ENCODE measurements at places on chromosomes 7 and 10.
A peak's percentile ranks its signal among the peaks of the same experiment; 100 is the strongest.

- DNase-seq, result no peak
Observed at GRCh38 chr10:5631936-5632335, 34.5 kb downstream of the ASB13 start.

GRCh38 chr7:51249187-51249945 is 67.2 kb downstream of the COBL start:
- no peak for DNase-seq

GRCh38 chr10:15068802-15069201 is 19.8 kb downstream of the ACBD7 start:
- DNase-seq, result peak; percentile 98

- DNase-seq, result no peak
Observed at GRCh38 chr7:94029976-94030375, 25.8 kb upstream of the BET1 start.

GRCh38 chr7:13949445-13949844 is 40.0 kb downstream of the ETV1 start:
- no peak for DNase-seq

- DNase-seq, result peak; percentile 25
Observed at GRCh38 chr10:62501547-62501946, 127.4 kb downstream of the ZNF365 start.

DNA sequence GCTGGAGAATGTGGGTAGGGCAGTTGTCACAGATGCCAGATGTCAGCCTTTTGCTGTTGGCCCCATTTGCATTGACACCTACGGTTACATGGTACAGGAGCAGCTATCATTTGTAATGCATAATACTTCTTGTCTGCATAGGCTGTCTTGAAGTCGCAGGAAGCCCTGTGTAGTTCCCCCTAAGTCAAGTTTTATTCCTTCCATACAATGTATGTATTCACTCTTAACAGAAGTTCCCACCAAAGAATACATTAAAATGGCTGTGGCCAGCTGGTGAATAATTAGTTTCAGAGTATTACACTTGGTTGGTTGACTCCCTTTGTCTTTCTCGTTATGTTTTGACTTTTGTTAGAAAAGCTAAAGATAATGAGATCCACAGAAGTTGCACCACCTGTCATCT is 1169.0 kb downstream of the REEP3 start:
- no peak for DNase-seq

DNA sequence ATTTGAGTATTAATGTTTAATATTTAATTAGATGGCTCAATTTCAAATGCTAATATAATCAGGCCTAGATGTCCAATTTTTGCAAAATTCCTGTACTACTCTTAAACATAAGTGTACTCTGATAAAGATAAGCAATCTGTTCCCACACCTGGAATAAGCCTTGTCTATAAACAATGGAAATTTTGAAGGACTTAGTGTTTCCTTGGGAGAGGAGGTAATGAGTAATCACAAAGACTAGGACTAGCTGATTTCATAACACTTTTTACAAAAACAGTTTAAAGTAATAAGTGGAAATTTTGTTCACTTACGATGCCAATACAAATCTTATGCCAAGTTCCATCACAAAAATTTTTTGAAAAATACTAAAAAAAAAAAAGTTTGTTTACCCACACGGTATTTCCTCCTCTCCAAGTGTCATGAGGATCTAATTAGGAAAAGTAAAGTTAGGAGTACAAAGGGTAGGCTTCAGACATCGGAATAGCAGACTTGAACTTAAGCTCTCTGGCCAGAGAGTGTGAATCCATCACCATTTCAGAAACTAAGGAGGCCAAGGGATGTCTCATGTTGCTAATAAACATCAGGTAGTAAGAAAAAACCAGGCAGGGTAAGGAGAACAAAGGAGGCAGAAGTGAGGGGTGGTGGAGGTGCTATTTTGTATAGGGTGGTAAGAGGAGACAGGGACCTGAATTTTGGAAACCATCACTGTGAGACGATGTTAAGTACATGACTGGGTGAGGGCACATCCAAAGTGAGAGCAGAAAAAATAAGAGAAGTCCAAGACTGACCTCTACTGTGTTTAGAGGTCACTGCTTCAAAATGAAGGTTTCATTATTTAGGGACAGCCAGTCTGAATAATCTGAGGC is 61.3 kb downstream of the RAPGEF5 start:
- DNase-seq, result peak; percentile 2

DNA sequence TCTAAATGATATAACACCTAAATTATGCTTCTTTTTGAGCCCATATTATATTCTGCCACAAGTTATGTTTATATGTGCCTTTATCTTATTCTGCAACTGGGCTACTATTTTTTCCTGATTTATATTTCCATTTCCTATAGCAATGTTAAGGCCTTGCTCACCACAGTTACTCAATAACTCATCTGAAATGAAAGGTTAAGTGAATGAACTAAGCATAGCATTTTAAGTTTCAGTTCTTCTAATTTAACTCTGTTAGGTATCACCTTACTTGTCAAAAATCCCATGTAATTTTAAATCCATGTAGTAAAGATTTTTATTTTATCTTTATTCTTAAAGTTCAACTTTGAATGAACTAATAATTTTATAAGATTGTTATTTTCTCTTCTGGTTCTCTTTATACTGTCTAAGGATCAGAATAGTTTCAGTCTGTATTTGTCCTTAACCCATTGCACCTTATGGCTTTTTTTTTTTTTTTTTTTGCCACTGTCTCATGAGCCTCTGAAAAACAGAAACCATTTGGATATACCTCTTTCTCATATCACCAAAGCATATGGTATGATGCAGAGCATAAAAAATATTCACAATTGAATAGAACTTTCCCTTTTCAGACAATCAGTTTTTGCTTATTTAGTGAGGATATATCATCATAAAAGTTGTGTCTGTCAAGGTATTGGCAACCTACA is 301.8 kb upstream of the ZWINT start:
- no peak for DNase-seq

GRCh38 chr10:44787480-44788075 is 123.6 kb upstream of the TMEM72 start:
- DNase-seq, result no peak

DNA sequence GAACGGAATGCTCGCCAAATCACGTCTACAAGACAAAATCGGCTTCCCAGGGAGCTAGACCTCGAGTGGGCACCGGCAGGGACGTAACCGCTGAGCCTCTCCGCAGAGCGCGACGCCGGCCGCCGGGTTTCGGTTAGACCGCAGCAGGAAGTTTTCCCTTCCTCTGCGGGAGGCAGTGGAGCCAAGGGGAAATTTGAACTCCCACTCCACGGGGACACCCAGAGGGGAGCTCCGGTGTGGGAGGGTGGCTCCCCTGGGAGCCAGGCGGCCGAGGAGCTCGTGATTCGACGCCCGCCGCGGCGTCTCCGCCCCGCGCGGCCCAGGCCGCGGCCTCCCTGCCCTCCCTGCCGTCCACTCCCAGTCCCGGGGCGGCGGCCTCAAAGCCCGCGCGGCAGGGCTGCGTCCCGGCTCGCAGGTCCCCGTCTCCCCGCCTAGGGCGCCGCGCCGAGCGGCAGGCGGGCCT is 426 bp downstream of the SYPL1 start:
- DNase-seq, result peak; percentile 78

GRCh38 chr10:7265396-7266123 is 145.3 kb downstream of the SFMBT2 start:
- no peak for DNase-seq

- peak; percentile 14 for DNase-seq
Observed at GRCh38 chr7:135204341-135204749, 7.0 kb downstream of the WDR91 start.

DNA sequence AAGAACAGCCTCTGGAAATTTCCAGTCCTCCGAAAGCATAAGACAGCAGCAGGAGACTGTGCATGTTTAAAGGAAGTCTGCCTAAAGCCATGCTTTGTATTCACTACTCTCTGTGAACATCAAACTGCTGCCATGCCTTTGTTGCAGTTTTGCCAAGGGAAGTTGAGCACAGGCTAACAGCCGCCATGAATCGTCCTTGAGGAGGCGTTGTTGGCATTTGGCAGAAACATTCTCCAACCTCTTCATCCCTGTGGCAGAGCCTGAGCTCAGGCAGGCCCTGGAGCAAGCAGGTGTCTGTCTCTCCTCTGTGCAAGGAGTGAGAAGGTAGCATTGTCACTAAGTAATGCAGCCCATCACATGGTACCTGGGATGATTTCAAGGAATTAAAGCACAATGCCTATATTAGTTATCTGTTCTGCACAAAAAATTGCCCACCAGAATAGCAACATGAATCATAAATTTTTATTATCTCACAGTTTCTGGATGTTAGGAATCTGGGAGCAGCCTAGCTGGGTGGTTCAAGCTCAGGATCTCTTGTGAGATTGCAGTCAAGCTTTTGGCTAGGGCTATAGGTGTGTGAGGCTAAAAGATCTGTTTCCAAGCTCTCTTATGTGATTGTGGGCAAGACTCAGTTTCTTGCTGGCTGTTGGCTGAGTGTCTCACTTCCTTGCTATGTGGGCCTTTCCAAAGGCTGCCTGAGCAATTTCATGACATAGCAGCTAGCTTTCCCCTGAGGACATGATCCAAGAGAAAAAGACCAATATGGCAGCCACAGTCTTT is 46.5 kb upstream of the KIAA1217 start:
- DNase-seq, result no peak

DNA sequence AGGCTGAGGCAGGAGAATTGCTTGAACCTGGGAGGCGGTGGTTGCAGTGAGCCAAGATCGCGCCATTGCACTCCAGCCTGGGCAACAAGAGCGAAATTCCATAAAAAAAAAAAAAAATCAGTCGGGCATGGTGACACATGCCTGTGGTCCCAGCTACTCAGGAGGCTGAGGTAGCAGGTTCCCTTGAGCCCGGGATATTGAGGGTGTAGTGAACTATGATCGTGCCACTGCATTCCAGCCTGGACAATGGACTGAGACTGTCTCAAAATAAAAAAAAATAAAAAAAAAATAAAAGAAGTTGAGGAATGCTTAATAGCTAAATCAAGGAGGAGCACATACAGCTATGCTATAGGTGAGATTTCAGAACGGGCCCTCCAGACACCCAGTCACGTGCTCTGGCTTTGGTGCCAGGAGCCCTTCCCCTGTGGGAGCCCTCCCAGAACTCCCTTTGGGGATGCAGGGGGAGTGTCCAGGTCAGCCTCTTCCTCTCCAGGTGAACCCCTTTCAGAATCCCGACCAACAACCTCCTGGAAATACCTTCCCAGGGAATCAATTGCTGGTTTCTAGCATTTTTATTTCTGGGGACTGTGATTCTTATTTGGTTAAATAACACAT is 42.9 kb upstream of the CTBP2 start:
- DNase-seq, result no peak

DNA sequence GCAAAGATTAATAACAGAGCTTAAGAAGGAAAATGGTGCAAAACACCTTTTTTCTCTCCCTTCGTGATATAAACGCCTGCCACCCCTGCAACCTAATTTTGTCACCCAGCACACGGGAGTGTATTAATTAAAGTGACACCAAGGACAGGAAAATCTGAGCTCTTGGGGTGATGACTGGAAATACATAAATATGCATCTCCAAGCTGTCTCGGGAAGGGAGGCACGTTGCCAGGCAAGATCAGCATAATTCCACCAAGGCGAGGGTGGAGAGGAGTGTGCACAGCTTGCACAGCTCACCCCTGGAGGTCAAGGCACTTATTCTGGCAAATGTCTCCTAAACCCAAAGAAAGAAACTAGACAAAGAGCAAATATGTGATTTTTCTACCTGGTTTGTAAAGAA is 700.9 kb downstream of the GRID1 start:
- DNase-seq, result no peak

DNA sequence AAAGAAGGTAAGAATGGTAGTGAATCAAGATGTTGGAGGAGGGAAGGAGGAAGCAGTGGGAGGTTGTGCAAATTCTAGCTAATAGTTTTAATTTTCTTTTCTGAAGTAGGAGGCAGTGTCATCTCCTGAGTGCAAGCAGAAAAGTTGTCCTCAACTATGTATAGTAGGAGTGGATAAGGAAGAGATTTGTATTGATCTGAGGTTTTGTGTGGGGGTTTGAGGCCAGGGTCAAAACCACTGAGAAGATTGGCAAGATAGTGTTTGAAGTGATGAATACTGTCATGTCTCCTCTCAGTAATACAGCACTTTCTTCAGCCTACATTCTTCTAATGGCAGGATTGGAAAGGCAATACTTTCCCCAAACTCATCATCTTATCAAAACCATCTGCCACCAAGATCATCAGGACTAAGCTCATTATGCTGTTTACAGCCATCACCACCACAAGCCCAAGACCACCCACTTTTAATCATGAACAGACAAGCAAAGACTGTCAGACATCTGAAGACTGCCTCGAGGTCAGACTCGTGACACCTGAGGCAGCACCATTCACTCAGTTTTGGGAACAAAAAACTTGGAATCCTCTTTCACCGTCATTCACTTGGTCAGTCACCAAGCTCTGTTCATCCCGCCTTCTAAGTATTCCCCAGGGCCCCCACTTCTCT is 1.5 kb upstream of the MIOS start:
- no peak for DNase-seq

- no peak for DNase-seq
Observed at GRCh38 chr10:60975716-60976115, 31.7 kb upstream of the RHOBTB1 start.

- no peak for DNase-seq
Observed at GRCh38 chr7:140631602-140632001, 9.0 kb downstream of the DENND2A start.

DNA sequence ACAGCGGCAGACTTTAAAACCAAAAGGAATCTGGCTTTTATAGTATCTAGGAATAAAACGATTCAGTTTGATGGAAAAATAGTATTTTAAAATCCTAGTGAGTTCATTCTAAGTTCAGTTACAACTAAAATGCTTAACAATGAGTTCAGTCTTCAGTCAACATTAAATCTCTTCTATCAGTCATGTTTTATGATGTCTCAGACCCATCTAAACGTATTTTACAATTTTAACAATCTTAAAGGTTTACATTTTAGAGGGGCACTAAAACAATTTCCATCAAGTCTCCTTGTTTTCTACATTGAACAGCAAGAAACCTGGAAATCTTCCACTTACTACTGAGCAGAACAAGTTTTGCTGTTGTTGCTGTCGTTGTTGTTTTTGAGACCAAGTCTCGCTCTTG is 10.0 kb downstream of the SVOPL start:
- no peak for DNase-seq

- peak; percentile 7 for DNase-seq
Observed at GRCh38 chr10:58326967-58327381, 7.8 kb upstream of the UBE2D1 start.

- no peak for DNase-seq
Observed at GRCh38 chr10:123766012-123766411, 99.9 kb downstream of the GPR26 start.

- DNase-seq, result no peak
Observed at GRCh38 chr7:157928808-157929425, 592.1 kb downstream of the DNAJB6 start.
